ENCODE measurements at places on chromosomes 7 and 10. TPM values are rescaled to one million over a fixed set of nuclear protein-coding genes. Genes with fewer than 3 reads are reported as not detected.

DNA sequence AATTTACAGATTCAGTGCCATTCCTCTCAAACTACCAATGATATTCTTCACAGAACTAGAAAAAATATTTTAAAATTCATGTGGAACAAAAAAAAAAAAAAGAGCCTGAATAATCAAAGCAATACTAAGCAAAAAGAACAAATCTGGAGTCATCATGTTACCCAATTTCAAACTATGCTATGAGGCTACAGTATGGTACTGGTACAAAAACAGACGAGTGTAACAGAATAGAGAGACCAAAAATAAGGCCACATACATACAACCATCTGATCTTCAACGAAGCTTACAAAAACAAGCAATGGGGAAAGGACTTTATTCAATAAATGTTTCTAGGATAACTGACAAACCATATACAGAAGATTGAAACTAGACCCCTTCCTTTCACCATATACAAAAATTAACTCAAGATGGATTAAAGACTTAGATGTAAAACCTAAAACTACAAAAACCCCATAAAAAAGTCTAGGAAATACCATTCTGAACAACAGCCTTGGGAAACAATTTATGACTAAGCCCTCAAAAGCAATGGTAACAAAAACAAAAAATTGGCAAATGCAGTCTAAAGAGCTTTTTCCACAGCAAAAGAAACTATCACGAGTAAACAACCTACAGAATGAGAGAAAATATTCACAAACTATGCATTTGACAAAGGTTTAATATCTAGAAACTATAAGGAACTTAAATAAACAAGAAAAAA is 207.7 kb downstream of the PTN start:
- no peak for DNase-seq

- no peak for DNase-seq
Measured at GRCh38 chr10:96863922-96864543, 31.9 kb downstream of the LCOR start.

NPY gene
- total RNA-seq: not detected

NKX6-2 gene
- total RNA-seq: not detected

CCDC126 gene
- 16.7 TPM for total RNA-seq
